ENCODE measurements at places on chromosomes 7 and 10.

DNA sequence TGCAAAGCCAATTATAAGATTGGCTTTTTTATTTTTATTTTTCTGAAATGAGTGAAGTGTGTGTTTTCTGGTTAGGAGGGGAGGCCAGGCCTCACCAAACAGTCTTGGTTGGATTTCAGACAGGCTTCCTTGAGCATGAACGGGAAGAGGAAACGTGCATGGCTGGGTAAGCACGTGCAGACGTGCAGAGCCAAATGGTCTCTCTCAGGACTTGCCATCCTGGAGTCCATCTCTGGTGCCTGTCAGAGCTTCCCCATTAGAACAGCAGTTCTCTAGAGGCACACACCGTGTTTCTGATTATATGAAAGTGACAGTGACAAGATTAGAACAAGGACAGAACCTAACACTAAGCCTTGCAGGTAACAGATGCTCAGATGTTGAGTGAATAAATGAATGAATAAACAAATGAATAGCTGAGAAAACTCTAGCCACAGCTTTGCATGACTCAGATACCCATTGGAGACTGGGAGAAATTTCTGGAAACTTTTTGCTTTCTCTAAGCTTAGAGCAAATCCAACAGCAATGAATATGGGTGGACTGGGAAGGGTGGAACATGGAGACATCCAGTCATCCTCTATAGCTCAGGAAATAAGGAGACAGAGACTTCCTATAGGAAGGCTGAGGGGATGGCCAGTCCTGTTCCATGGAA, 11.8 kb upstream of the CALD1 start:
- no peak for DNase-seq

GRCh38 chr7:120021085-120021484, 251.9 kb upstream of the KCND2 start:
- no peak for DNase-seq

GRCh38 chr7:131934452-131934851, 378.0 kb upstream of the PODXL start:
- DNase-seq: no peak

DNA sequence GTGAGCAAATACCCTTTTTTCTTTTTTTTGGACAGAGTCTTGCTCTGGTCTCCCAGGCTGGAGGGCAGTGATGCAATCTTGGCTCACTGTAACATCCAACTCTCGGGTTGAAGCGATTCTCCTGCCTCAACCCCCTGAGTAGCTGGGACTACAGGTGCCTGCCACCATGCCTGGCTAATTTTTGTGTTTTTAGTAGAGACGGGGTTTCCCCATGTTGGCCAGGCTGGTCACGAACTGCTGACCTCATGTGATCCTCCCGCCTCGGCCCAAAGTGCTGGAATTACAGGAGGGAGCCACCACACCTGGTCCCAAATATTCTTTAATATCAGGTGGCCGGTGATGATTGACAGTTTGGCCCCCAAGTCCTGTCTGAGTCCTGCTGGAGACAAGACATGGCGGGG, 6.6 kb downstream of the LAT2 start:
- DNase-seq: no peak

DNA sequence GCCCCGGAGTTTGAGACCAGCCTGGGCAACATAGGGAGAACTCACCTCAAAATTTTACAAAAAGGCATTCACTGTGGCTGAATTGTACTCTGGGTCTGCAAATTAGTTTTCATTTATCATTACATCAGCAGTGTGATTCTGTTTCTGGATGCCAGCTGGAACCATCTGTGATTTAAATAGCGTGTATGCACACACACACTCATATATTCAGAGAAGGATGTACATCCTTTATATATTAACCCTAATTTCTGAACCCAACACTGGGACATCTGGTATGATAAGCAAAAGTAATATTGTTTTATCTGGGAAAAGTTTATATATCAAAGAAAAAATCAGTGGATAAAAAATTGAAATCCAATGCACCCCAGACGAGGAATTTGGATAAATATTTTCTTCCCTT, 33.8 kb upstream of the LYZL1 start:
- no peak for DNase-seq

All from activated T-cell treated with anti-CD3 and anti-CD28 coated beads, Interleukin-2, amount 50 U/mL, for 1 hour (primary cell).